A549 treated with CpdA at 1 μM for 4 hours (cell line): ENCODE measurements at places on chromosomes 6 and 20. TPM values are rescaled to one million over a fixed set of nuclear protein-coding genes. Genes with fewer than 3 reads are reported as not detected.

The RUNX2 gene
- 0.81 to 1.2 TPM (median 1.0 TPM) in 5 replicates for total RNA-seq

The MUCL3 gene
- total RNA-seq, result 0.01 to 0.04 TPM (median 0.02 TPM) in 3 of 5 replicates, not detected in the others

The PKIB gene
- total RNA-seq, result 0.36 to 1.4 TPM (median 0.66 TPM) in 5 replicates

The VIP gene
- total RNA-seq, result not detected in 5 replicates

The PRKN gene
- 0.07 to 0.10 TPM in 2 of 5 replicates, not detected in the others for total RNA-seq

The NKX2-4 gene
- total RNA-seq, result 0.06 TPM in 1 of 5 replicates, not detected in the others

The GRIK2 gene
- 0.12 to 0.38 TPM (median 0.22 TPM) in 5 replicates for total RNA-seq

The RXRB gene
- 17.7 to 24.3 TPM (median 22.1 TPM) in 5 replicates for total RNA-seq

The EMILIN3 gene
- 0.25 to 0.48 TPM (median 0.40 TPM) in 5 replicates for total RNA-seq

The RAD21L1 gene
- total RNA-seq, result not detected in 5 replicates

The HSPA1L gene
- 1.3 to 2.2 TPM (median 2.1 TPM) in 5 replicates for total RNA-seq

The GSTA3 gene
- total RNA-seq, result not detected in 5 replicates

The IRF4 gene
- 0.08 to 0.30 TPM (median 0.14 TPM) in 5 replicates for total RNA-seq

The PGBD1 gene
- 4.4 to 6.0 TPM (median 4.7 TPM) in 5 replicates for total RNA-seq

The NOX3 gene
- total RNA-seq, result not detected in 5 replicates

The LRP11 gene
- 31.5 to 41.0 TPM (median 38.5 TPM) in 5 replicates for total RNA-seq

The PAK5 gene
- total RNA-seq, result not detected in 5 replicates

The ISM1 gene
- 0.10 to 0.64 TPM (median 0.42 TPM) in 5 replicates for total RNA-seq

The NFKBIL1 gene
- total RNA-seq, result 9.5 to 12.2 TPM (median 10.6 TPM) in 5 replicates

The PCED1A gene
- total RNA-seq, result 20.5 to 32.2 TPM (median 30.2 TPM) in 5 replicates

The MAPK14 gene
- 23.0 to 27.0 TPM (median 25.4 TPM) in 5 replicates for total RNA-seq

The POLH gene
- total RNA-seq, result 7.9 to 10.0 TPM (median 8.7 TPM) in 5 replicates

The PAQR8 gene
- 0.49 to 1.1 TPM (median 0.89 TPM) in 5 replicates for total RNA-seq

The AKAP12 gene
- total RNA-seq, result 68.2 to 140 TPM (median 103 TPM) in 5 replicates

The TNFRSF21 gene
- 25.5 to 30.0 TPM (median 28.1 TPM) in 5 replicates for total RNA-seq

The ELOVL4 gene
- total RNA-seq, result 1.5 to 2.0 TPM (median 1.7 TPM) in 5 replicates

The PHACTR3 gene
- total RNA-seq, result not detected in 5 replicates

The HUS1B gene
- 0.16 to 0.32 TPM (median 0.18 TPM) in 3 of 5 replicates, not detected in the others for total RNA-seq

The GGTLC1 gene
- total RNA-seq, result not detected in 5 replicates

The SAMD5 gene
- 0.62 to 0.94 TPM (median 0.76 TPM) in 5 replicates for total RNA-seq

The MRAP2 gene
- 1.1 to 1.5 TPM (median 1.2 TPM) in 5 replicates for total RNA-seq

The MYO6 gene
- total RNA-seq, result 7.4 to 9.2 TPM (median 8.3 TPM) in 5 replicates

The KIZ gene
- total RNA-seq, result 4.8 to 6.2 TPM (median 5.5 TPM) in 5 replicates

The GPSM3 gene
- 0.31 to 0.67 TPM (median 0.50 TPM) in 5 replicates for total RNA-seq

The ACTL10 gene
- 0.02 TPM in 1 of 5 replicates, not detected in the others for total RNA-seq

The SCRT2 gene
- total RNA-seq, result not detected in 5 replicates

The TRIM40 gene
- total RNA-seq, result not detected in 5 replicates

The PDE7B gene
- 1.2 to 2.2 TPM (median 1.6 TPM) in 5 replicates for total RNA-seq

The OR2H1 gene
- not detected in 5 replicates for total RNA-seq

The IL17F gene
- total RNA-seq, result not detected in 5 replicates

The EDEM2 gene
- total RNA-seq, result 40.2 to 48.7 TPM (median 48.1 TPM) in 5 replicates

The FGD2 gene
- not detected in 5 replicates for total RNA-seq

The TRPC4AP gene
- total RNA-seq, result 52.0 to 59.2 TPM (median 57.5 TPM) in 5 replicates

The IL17A gene
- not detected in 5 replicates for total RNA-seq

The MROH8 gene
- 0.79 to 1.3 TPM (median 0.96 TPM) in 5 replicates for total RNA-seq

The DEFB127 gene
- total RNA-seq, result not detected in 5 replicates

The DAAM2 gene
- total RNA-seq, result 0.01 to 0.06 TPM in 2 of 5 replicates, not detected in the others

The EYS gene
- 0.08 to 0.14 TPM in 2 of 5 replicates, not detected in the others for total RNA-seq
